ENCODE measurements at places on chromosomes 2 and 18.

- no peak for DNase-seq
Measured at GRCh38 chr2:45244928-45245327, 235.7 kb upstream of the SIX2 start.

GRCh38 chr2:144702051-144702450 lies 182.1 kb upstream of the ZEB2 start:
- DNase-seq, result no peak

- peak; percentile 64 for DNase-seq
Measured at GRCh38 chr2:223929571-223930102, 15.5 kb downstream of the WDFY1 start.

DNA sequence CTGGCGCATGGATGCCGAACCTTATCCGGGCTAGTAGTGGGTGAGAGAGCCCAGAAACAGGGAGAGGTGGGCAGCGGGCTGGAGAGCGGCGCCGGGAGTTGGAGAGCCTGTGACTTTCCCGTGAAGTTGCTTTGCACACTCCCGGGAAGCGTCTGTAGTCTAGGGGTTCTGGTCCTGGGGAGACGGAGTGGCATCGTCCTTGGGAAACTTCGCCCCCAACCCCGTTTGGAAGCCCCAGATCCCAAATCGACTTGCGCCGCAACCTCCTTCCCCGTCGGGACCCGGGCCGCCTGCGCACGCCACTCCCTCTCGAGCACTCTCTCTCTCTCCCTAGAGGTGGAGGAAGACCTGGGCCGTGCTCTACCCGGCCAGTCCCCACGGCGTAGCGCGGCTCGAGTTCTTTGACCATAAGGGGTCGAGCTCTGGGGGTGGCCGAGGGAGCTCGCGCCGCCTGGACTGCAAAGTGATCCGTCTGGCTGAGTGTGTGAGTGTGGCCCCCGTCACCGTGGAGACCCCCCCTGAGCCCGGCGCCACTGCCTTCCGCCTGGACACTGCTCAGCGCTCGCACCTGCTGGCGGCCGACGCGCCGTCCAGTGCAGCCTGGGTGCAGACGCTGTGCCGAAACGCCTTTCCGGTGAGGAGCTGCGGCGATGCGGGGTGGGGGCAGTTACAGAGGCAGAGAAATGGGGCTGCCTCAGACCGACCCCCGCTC lies 456 bp downstream of the DOK1 start:
- no peak for DNase-seq

- no peak for DNase-seq
Measured at GRCh38 chr18:45349467-45349866, 265.8 kb upstream of the SLC14A2 start.

DNA sequence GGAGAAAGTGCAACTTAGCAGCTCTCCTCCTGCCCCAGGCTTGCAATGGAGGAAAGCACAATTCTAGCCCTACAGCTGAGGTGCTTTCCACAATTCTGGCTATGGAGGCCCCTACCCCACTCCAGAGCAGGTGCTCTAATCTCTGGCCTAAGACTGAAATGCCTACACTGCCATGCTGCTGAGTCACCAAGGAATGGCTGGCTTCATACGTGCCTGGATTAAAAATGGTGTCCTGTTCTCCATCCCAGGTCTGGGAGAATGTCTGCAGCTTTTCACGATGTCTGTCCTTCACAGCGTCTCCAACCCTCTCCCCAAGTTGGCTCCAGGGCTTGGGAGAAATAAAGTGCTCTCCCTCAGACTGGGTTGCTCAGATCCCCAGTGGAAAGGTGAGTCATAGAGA lies 48.5 kb downstream of the MBOAT2 start:
- no peak for DNase-seq

- DNase-seq, result no peak
Measured at GRCh38 chr2:25700221-25700660, 26.9 kb upstream of the DTNB start.

DNA sequence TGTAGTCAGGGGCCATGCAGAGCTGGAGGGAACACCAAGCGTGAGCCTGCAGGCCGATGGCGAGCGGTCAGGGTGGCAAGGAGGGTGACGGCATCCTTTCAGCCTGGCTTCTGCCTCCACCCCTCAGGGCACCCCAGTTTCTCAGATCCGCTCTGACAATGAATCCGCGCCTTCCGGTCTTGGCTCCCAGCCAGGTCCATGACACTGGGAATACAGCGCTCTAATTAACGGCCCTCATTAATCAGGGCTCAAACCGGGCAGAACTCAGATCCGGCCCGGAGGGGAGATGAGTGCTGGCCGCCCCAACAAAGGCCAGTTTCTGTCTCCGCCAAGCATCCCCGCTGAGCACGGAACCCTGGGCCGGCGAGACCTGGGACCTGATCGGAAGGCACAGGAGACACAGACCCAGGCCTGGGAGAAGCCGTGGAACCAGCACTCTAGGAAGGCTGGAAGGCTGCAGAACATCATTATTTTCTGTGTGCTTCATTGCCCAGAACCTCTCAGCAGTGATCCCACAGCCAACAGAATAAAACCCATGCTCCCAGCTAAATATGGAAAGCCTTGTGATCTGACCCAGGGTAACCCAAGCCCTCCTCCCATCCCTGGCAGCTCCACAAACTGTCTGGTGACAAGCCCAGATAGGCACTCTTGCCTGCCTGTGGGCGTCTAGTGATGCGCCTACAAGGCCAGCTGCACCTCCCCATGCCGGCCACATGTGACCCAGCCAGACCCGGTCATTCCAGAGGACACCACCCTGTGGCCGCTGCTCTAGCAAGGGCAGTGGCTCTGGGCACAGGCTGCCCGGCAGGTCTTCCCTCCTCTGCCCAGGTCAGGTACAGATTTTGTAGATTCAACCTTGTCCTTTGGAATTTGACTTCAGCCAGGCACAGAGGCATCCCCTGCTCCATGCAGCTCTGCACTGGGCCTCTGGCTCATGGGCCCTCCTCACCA lies 438.7 kb upstream of the MYT1L start:
- DNase-seq, result no peak

DNA sequence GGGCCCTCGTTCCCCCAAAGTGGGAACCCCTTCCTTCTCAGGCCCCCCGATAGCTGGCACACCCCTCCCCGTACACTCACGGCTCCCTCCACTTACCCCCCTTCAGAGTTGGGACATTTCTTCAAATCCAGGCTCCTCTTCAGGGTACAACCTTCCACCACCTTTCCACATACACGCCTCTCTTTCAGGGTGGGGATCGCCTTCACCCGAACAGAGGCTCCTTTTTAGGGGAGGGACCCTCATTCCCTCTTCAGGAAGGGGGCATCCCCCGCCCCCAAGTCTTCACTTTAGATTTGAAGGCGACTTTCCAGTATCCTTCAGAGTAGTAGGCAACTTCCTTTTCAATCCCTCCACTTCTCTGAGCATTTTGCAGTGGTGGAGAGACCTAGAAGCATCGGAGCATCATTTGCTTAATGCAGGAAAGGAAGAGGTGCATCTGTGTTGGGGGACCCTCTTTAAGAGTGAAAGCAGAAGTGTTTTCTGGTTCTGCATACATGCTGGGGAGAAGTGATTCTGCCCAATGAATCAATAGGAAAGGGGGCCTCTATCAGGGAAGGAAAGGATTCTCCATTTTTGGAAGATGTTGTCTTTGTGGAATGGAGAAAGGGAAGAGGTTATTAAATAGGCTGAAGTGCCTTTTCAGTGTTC lies 845 bp downstream of the EML4 start:
- DNase-seq, result peak; percentile 16

DNA sequence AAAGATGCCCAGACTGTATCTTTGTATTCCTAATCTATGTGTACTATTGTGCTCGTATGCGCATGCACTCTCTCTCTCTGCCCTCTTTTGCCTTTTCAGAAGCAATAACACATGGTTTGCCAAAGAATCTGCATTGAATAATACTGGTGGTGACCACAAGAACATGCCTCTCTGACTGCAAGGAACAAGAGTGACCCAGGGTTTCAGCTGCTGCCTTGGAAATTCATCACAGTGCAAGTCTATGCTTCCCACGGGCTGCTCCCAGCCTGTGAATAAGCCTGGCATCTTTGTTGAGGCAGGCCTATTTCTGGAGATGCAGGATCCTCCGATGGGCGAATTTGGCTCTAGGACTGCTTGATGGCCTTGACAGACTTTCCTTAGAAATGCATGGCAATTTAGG lies 689.4 kb upstream of the FANCL start:
- DNase-seq, result no peak

- DNase-seq, result no peak
Measured at GRCh38 chr2:173753441-173753840, 211.7 kb downstream of the SP3 start.

GRCh38 chr2:11342551-11343367 lies 1.7 kb downstream of the ROCK2 start:
- DNase-seq, result no peak

DNA sequence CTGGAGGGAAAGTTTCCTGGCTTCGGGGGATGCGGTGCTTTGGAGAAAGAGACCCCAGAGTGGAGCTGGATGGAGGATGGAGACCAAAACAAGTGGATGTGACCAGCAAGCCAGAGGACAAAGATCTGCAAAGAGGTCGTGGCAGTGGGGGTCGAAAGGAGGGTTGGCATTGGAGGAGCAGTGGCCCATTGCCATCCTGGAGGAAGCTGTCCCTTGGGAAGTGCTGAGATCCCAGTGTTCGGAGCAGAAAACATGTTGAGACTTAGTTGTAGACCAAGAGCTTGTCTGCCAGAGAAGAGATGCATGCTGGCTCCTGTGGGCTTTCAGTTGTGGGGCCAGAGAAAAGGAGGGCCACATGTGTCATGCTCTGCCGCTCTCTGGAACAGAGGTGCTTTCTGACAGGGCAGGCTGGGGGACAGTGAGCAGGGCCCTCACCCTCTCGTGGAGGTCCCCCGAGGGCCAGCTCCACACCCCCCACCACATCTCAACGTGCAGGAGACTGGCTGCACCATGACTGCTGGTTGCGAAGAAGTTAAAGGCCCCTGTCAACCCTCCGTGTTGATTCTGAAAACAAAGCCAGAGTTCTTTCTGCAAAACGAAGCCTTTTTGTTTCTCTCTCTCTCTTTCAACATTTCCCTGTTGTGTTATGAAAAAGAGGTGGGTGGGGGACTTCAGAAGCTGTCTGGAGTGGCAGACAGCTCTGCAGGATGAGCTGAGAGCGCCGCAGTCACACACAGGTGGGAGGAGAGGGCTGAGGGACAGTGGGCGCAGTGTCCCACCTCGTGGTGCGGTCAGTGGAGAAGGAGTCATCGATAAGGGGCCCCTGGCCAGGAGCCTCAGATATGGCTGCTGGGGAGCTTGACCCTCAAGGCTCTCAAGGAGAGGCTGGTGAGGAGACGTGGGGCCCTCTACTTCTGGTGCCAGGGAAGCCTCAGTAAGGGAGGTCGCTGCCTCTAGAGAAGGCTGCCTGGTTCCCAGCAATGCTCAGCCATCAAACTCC lies 77.6 kb upstream of the BCL2L11 start:
- DNase-seq, result no peak

GRCh38 chr2:223908304-223908998 lies 36.7 kb downstream of the WDFY1 start:
- DNase-seq, result no peak

- no peak for DNase-seq
Measured at GRCh38 chr18:27412556-27412955, 227.4 kb upstream of the CHST9 start.

- DNase-seq, result no peak
Measured at GRCh38 chr18:59881728-59882656, 17.8 kb upstream of the PMAIP1 start.

DNA sequence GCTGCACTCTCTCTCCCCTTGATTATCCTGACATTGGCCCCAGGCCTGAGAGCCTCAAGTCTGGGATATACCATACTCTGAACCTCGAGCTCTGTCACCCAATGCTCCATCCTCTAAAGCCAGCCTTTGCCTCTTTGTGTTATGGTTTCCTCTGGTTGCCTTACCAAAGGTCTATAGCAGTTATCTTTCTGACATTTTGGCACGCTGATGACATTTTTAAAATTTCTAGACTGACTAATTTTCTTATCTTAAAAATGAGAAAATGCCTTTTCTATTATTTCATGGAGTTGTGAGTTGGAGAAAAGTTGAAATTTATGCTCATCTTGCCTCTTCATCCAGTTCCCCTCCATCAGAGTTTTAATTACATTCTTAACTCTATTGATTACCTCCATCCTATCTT lies 62.7 kb downstream of the PKP4 start:
- no peak for DNase-seq

DNA sequence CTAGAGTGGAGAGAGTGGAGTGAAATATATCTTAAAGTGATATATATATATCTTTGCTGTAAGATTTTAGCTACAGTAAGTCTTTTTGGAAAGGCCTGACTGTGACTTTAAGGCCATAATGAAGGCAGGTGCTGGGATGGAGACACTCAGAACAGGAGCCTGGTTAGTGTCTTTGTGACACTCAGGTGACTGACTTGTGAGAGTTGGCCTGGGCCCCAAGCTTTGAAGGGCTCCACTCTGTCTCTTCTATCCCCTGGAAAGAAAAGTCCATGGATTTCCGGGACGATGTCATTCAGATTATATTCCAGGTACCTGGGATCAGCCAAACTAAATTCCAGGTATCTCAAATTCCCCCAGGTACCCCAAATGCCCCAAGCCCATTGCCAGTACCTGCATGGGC lies 276.6 kb downstream of the PDE11A start:
- no peak for DNase-seq

DNA sequence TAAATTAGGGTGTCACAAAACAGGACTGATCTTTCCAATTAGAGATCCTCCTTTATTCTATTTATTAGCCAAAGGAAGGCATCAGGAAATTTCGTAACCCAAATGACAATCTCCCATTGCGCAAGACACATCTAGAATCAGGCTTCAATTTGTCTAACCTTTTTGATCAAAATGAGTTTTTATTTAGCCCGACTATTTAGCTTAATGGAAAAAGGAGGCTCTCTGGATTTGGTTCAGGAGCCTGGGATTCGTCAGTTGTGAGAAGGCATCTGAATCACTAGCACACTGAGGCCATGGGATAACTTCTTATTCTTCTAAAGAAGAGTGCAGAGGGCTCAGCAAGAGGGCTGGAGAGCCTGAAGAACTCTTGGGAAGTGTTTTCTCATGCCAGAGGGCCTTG lies 332.1 kb upstream of the ETAA1 start:
- DNase-seq, result no peak

DNA sequence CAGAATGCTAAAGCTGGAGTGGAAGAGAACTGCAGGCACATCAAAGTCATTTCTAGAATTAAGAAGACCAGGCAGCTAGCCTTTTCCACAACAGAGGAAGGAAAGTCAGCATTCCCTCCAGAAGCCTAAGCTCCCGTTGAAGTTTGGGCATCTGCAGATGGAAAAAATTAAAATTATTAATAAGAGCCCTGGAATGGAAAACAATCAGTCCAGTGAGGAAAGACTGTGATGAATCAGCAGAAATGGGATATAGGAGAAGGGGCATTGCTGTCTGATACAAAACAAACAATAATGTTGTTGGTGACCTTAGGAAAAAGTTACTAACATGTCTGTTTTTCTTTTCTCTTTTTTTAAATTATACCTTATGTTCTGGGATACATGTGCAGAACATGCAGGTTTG lies 450.7 kb upstream of the SLC14A2 start:
- DNase-seq, result no peak

DNA sequence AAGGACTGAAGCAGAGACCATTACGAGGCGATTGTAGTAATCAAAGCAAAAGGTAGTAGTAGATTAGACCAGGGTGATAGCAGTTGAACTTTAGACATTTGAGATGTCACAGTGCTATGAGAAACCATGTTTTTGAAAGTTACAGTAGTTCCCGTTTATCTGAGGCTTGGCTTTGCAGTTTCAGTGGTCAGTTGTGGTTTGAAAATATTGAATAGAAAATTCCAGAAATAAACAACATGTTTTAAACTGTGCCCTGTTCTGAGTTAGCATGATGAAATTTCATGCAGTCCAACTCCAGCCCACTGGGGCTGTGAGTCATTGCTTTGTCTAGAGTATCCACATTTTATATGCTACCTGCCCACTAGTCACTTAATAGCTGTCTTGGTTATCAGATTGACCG lies 47.5 kb downstream of the ZNF638 start:
- no peak for DNase-seq

Data from stimulated activated naive CD4-positive, alpha-beta T cell (primary cell).